ENCODE measurements at places on chromosomes 16 and 17. TPM values are rescaled to one million over a fixed set of nuclear protein-coding genes. Genes with fewer than 3 reads are reported as not detected.

SLFN14 gene
- not detected for total RNA-seq

RSL1D1 gene
- 195 TPM for total RNA-seq

KRT33B gene
- not detected for total RNA-seq

DNA sequence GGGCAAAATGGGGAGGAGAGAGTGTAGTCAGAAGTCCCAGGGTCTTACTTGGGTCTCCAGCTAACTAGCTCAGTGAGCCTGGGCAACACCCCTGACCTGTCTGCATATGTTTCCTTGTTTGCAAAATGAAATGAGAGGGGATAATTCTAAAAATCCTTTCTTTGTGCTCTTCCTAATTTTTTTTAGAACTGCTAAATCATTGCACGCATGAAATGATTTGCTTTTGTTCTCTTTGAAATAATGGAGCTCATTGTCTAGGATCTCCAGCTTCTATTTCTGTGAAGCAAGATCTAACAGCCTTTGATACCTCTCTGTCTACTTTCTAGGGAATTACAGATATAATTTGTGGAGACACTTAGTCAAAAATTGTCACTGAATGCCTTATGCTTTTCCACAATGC is 181.3 kb downstream of the CDH13 start:
- DNase-seq, result no peak

- no peak for DNase-seq
Observed at GRCh38 chr17:33154869-33155455, 138.1 kb downstream of the ASIC2 start.

GP1BA gene
- total RNA-seq, result 0.15 TPM

VASN gene
- total RNA-seq, result 33.5 TPM

- DNase-seq, result no peak
Observed at GRCh38 chr17:6374761-6375312, 60.1 kb downstream of the AIPL1 start.

GRCh38 chr16:70685938-70686375 is at the start of gene MTSS2:
Gene MTSS2 (minus strand): TSS chr16:70686053. CDS start chr16:70685791, 262 bp downstream.
- DNase-seq, result no peak

ATP2A1 gene
- total RNA-seq, result 2.9 TPM

SLC6A2 gene
- total RNA-seq, result 0.10 TPM

DNA sequence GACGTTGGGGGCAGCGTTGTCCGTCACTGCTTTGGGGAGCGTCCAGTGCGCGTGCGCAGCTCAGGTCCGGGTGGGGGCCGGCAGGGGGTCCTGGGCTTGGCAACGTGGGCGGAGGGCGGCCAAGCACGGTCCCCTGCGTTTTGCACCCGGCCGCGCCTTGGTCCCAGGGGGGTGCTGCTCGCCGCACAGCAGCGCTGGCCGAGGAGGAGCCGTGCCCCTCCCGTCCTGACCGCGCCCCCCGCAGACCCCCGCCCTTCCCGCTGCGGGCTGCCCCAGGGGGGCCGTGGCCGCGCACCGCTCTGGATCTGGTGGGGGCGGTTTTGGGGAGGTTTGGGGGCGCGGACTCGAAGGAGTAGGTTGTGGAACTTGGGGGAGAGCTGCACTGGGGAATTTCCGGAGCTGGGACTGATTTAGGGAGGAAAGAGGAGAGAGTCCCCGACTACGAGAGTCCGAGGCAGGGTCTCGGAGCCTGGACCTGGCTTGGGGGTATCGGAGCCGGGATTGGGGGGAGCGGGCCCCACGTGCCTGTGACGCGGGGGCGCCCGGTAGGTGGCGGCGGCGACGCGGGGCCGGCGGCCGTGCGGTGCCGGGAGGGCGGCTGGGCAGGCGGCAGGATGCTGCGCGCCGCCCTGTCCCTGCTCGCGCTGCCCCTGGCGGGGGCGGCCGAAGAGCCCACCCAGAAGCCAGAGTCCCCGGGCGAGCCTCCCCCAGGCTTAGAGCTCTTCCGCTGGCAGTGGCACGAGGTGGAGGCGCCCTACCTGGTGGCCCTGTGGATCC is at the start of gene SLC9A5:
Gene SLC9A5, plus strand, starts transcription at position 579 of the 777 bp plus-strand sequence. Its CDS starts 36 bp downstream, at position 615.
- no peak for DNase-seq

DNA sequence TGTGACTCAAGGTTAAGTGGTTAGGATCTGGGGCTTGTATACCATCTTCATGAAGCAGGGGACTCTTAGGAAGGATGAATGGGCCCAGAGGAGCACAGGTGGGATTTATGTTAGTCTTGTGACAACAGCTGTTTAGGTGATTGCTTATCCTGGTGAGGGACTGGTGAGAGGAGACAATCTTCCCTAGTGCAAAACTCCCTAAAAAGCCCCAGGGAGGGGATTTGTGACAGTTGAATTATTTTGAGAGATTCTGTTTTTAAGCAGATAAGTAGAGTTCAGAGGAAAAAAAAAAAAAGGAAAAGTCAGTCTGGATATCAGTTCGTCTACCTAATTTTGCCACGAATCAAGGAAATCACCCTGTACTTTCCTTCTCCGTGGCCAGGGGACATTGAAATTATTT is 35.1 kb upstream of the SEC14L1 start:
- DNase-seq, result no peak

DNA sequence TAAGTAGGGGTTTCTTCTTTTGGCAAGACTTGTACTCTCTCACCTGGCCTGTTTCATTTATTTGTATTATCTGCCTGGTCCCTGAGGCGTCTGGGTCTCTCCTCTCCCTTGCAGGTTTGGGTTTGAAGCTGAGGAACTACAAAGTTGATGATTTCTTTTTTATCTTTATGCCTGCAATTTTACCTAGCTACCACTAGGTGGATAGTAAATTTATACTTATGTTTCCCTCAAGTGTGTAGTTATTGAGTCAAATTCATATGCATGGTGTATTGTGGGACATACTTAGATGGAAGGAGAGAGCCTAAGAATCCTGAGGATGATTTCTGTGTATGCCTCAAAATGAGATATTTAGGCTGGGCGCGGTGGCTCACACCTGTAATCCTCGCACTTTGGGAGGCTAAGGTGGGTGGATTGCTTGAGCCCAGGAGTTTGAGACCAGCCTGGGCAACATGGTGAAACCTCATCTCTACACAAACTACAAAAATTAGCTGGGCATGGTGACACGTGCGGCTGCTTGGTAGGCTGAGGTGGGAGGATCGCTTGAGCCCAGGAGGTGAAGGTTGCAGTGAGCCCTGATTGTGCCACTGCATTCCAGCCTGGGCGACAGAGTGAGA is 13.6 kb downstream of the TMEM98 start:
- DNase-seq, result no peak

DNA sequence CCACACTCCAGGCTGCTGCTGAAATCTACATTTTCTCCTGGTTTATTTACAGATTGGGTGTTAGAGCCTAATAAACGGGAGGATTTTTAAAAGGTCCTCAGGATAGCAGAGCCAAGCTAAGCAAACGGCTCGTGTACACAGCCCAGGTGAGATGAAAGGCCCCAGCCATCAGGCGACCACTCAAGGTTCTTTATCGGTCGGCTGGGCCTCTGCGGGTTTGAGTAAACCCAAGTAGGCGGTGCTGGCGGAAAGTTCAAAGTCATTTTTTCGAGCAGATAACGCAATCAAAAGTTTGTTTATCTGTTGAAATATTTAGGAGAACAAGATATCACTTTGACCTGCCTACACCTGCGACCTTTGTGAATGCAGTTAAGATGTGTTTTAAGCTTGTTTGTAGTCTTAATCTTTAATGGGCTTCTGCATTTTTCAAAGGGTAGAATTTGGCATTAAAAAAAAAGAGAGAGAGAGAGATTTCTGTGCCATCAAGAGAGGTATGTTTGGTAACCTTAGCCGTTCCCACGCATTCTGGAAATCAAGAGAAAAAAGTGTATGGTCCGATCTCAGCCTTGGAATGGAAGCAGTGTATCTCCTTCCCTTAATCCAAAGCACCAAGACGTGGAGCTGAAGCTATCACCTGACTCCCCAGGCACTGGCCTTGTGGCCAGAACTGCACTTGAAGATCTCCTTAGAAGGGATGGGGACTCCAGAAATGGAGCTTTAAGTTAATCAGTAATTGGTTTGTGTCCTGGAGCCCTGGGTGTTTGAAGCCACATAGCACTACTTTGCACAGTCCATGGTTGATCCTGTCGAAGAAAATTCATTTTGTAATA is 301.7 kb upstream of the IRX5 start:
- no peak for DNase-seq
